ENCODE measurements at places on chromosomes 3 and 15. TPM values are rescaled to one million over a fixed set of nuclear protein-coding genes. Genes with fewer than 3 reads are reported as not detected.
A peak's percentile ranks its signal among the peaks of the same experiment; 100 is the strongest.

DNA sequence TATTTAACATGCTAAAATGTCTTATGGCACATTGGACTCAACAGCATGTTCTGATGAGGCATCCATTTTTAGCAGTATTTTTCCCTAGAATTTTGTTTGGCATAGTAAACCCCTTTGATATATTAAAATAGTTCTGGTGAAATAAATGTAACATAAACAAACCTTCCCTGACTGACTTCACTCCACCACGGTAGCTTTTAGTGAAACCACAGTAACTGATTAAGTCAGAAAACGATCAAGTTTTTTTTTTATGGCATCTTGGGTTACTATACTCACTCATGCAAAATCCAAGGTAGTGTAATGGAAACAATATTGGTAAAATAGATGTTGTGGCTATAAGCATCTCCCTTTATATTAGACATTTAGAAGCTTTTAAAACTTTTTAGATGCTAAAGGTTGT is 2.8 kb downstream of the SERP1 start:
- DNase-seq = no peak
- no peaks in the 10 kb centered on the region for H3K27me3 ChIP-seq
- no peak overlapping the region for H3K4me3 ChIP-seq
- no peak overlapping the region for H3K27ac ChIP-seq

GRCh38 chr3:108806316-108806715 is 16.3 kb upstream of the TRAT1 start:
- no peak overlapping the region for H3K4me3 ChIP-seq
- H3K4me1 ChIP-seq = no peaks in the 10 kb centered on the region
- H3K36me3 ChIP-seq = no peaks in the 10 kb centered on the region
- H3K27ac ChIP-seq = no peak overlapping the region
- H3K27me3 ChIP-seq = no peaks in the 10 kb centered on the region

DNA sequence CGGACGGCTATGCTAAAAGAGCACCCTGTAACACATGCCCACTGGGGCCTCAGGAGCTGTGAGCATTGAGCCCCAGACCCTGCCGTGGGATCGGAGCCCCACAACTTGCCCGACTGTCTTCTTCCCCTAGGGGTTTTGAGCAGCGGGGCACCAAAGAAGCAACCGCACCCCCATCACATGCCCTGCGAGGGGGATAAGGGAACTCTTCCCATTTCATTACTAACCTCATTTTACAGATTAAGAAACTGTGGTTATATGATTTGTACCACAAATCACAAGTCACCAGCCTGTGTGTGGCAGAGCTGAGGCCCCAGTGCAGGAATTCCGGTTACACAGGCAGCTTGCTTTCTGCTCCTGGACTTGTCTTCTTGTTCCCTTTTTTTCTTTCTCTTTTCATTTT is 86.2 kb downstream of the CD47 start:
- no peaks in the 10 kb centered on the region for H3K36me3 ChIP-seq
- no peak for DNase-seq
- H3K27ac ChIP-seq = no peak overlapping the region
- peaks cover 26% of the 10 kb centered on the region for H3K4me1 ChIP-seq

- H3K4me1 ChIP-seq = no peaks in the 10 kb centered on the region
- DNase-seq = no peak
Measured at GRCh38 chr3:153704115-153704514, 417.1 kb upstream of the ARHGEF26 start.

GRCh38 chr3:48855681-48856447 is 8.2 kb upstream of the PRKAR2A start:
- H3K27me3 ChIP-seq = no peaks in the 10 kb centered on the region
- H3K36me3 ChIP-seq = no peaks in the 10 kb centered on the region
- DNase-seq = no peak
- no peak overlapping the region for H3K4me3 ChIP-seq

DNA sequence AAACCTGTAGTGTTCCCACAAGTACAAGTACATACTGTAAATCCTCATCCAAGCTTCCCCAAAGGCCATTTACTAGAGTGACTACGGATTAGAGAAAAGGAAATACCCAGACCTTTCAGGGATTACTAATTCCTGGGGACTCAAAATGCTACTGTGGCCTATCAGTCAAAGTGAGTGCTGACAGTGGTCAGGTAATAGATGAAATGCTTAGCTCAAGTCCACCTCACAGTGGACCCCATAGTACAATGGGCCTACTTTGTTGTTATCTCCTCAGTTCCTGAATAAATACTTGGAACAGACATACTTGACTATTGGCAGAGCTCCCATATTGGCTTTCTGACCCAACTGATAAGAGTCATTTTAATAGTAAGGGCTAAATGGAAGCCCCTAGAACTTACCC is 61.6 kb downstream of the MAP4 start:
- no peaks in the 10 kb centered on the region for H3K4me1 ChIP-seq
- no peak for DNase-seq
- no peak overlapping the region for H3K4me3 ChIP-seq
- peaks cover 11% of the 10 kb centered on the region for H3K36me3 ChIP-seq
- no peaks in the 10 kb centered on the region for H3K27me3 ChIP-seq

- DNase-seq = peak; percentile 22
- H3K36me3 ChIP-seq = peaks cover 35% of the 10 kb centered on the region
- no peak overlapping the region for H3K27ac ChIP-seq
- peaks cover 29% of the 10 kb centered on the region for H3K4me1 ChIP-seq
- H3K27me3 ChIP-seq = no peaks in the 10 kb centered on the region
Measured at GRCh38 chr3:52456169-52456799, 880 bp downstream of the NISCH start.

The ZNF619 gene
- 2.7 TPM for total RNA-seq

The MYO5C gene
- total RNA-seq = 0.16 TPM

The SLC22A14 gene
- not detected for total RNA-seq

The NOX5 gene
- not detected for total RNA-seq

The GP9 gene
- total RNA-seq = not detected
